ENCODE measurements at places on chromosomes 12 and 14.

GRCh38 chr12:98154850-98155249 lies 360.5 kb upstream of the TMPO start:
- no peak for DNase-seq

DNA sequence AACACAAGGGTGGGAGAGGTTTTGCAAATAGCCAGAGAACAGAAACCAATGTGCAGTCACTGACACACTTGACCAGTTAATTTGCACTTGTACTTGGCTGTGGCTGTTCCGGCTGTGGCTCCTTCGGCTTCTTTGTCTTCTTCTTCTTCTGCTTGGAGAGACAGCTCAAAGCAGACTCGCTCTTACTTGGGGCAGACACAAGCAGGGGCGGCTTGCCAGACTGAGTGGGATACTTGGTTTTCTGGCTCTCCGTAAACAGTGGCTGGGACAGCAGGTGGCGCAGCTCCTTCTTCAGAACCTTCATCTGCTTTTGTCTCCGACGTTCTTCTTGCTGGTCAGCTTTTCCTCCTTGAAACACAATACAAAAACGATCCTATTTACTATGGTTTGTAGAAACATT lies 25.0 kb downstream of the OTUB2 start:
- DNase-seq = no peak

- DNase-seq = no peak
Measured at GRCh38 chr12:121535150-121536053, 45.4 kb downstream of the KDM2B start.

DNA sequence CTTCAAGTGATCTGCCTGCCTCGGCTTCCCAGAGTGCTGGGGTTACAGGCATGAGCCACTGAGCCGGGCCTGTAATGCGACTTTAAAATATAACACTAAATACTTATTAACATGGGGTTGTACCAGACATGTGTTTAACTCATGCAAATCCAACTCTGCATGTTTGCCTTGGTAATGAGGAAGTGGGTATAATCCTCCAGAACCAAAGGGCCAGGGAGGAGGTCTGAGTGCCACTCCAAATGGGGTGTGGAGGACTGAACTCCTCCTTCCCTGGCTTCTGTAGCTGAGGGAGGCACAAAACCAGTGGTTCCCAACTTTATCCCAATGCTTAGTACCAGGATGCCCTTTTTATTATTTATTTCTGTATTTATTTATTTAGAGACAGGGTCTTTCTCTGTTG lies 61.6 kb upstream of the MED13L start:
- DNase-seq = no peak

Measured in GM18507 (cell line).